ENCODE measurements at places on chromosomes 12 and 14.

GRCh38 chr12:76942267-76942666 is 63.4 kb upstream of the CSRP2 start:
- no peak for DNase-seq

- no peak for DNase-seq
Measured at GRCh38 chr12:107470645-107471044, 215.0 kb upstream of the PWP1 start.

GRCh38 chr12:117388951-117389446 is 27.6 kb upstream of the NOS1 start:
- no peak for DNase-seq

GRCh38 chr14:75875958-75876357 is 105.8 kb downstream of the TGFB3 start:
- DNase-seq, result no peak

DNA sequence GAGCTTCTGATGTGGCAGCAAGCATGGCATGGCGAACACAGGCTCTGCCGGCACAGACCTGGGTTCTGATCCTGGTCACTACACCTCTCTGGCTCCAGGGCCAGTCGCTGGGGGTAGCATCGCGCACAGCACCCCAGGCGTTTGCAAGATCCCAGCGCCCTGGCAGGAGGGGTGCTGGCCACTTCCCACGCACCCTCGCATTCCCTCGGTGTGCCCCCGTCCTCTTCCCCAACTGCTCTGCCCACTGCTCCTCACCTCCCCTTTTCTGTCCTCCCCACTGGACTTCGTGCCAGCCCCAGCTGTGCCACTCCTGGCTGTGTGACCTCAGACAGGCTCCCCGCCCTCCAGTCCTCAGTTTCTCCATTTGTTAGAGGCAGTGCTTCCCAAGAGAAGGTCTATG is 2.8 kb downstream of the CDK2AP1 start:
- no peak for DNase-seq

DNA sequence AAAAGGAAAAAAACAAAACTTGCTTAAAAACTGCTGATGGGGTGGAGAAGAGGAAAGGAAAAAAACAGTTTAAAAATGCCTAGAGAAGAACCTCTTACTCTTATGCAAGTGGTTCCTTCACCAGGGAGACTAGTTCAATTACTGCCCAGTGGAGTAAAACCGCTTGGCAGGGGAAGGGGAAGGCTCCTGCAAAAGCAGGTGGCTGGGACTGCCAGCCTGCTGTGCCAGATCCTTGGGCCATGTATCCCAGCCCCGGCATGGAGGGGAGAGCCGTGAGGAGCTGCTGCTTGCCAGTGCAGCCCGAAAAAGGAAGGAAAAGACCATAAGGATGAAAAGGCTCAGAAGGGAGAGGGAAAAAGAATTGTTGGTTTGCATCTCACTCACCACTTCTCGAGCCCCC is 123.0 kb downstream of the FSCB start:
- DNase-seq, result no peak

DNA sequence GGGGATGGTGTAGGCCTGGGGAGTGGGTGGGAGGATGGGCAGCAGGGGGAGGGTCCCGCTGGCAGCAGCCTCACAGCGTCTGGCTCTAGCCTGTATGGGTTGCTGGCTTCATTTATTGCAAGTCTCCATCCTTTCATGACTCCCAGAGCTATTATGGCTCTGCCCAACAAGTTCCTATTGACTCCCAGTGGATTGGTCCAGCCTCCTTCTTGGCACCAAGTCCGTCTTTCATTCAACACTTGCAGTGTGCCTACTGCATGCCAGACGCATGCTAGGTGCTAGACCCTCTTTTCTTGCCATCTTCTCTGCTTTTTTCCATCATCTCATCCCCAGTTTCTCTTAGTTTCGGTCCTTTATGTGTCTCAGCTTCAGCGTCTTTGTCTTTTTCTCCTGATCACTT is 1.1 kb downstream of the PSMB11 start:
- no peak for DNase-seq

- DNase-seq, result no peak
Measured at GRCh38 chr14:85702997-85703396, 173.1 kb downstream of the FLRT2 start.

DNA sequence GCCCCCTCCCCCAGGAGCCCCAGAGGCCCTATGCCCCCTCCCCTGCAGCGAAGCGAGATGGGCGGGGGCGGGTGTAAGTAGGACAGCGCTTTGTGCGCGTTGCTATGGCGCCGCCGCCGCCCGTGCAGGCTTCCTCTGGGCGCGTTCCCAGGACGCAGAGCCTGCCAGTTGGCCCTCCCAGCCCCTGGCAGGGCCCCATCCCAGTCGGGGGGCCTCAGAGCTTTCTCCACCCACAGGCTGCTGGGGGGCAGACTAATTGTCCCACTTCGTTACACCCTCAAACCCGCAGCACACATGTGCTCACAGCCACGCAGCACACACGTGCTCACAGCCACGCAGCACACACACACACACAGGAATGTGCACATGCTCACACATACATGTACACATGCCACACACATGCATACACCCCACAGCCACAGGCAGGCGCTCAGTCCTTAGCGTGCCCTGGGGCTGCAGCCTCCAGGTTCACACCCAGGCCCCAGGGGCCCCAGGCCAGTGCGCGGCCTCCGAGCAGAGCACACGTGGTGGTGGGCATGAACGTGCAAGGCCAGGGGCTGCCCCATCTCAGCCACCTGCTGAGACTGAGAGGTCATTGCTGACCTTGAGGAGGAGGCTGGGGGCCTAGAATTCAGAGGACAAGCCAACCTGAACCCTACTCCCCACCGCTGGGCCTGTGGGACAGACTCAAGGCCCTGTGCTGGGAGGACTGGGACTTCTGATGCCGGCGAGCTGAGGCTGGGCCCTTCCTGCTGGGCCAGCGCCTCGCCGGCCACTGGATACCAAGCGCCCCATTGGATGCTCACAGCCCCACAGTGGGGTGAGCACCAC is 15.6 kb downstream of the TRMT61A start:
- DNase-seq, result no peak

- no peak for DNase-seq
Measured at GRCh38 chr12:131142891-131143657, 189.4 kb downstream of the ADGRD1 start.

- no peak for DNase-seq
Measured at GRCh38 chr12:94170690-94171594, 22.6 kb downstream of the PLXNC1 start.

DNA sequence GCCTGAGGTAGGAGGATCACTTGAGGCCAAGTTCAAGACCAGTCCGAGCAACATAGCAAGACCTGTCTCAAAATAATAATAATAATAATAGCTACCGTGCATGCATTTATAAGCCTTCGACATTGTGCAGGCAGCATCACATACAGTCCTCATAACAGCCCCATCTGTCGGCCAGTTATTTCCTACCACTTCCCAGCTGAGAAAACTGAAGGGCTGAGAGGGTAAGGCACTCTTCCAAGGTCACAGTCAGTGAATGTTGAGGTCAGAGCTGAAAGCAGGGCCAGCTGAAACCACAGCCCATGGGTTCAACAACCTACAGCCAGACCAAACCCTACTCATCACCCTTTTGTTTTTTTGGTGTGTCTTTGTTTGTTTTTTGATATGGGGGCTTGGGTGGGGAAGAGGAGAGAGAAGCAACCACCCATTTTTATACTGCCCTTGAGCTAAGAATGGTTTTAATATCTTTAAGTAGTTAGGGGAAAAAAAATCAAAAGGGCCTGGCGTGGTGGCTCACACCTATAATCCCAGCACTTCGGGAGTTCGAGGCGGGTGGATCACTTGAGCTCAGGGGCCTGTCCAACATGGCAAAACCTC is 16.8 kb upstream of the ITPK1 start:
- peak; percentile 17 for DNase-seq

DNA sequence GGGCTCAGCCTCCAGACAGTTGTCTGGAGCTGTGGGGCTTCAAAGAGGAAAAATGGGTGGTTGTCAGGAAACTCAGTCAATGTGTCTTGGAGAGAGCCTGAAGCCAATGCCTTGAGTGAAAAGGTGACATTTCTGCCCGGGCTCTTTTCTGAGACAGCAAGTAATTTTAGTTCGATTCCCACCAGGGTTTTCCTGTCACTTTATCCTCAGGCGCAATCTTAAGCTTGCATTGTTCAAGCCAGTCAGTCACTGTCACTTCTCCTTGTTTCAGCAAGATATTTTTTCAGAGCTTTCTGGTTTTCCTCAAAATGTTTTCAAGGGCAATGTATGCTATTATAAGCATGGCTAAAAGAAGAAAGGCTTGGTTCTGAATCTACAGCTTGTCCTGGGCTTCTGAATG is 404.7 kb upstream of the SEL1L start:
- no peak for DNase-seq

- no peak for DNase-seq
Measured at GRCh38 chr12:71763677-71764379, 9.2 kb downstream of the RAB21 start.

GRCh38 chr12:53603196-53603595 is 23.0 kb downstream of the ATF7 start:
- DNase-seq, result no peak

GRCh38 chr12:118398524-118398923 is 22.2 kb downstream of the SUDS3 start:
- DNase-seq, result no peak

- DNase-seq, result no peak
Measured at GRCh38 chr14:20177433-20177974, 13.2 kb upstream of the OR11G2 start.

DNA sequence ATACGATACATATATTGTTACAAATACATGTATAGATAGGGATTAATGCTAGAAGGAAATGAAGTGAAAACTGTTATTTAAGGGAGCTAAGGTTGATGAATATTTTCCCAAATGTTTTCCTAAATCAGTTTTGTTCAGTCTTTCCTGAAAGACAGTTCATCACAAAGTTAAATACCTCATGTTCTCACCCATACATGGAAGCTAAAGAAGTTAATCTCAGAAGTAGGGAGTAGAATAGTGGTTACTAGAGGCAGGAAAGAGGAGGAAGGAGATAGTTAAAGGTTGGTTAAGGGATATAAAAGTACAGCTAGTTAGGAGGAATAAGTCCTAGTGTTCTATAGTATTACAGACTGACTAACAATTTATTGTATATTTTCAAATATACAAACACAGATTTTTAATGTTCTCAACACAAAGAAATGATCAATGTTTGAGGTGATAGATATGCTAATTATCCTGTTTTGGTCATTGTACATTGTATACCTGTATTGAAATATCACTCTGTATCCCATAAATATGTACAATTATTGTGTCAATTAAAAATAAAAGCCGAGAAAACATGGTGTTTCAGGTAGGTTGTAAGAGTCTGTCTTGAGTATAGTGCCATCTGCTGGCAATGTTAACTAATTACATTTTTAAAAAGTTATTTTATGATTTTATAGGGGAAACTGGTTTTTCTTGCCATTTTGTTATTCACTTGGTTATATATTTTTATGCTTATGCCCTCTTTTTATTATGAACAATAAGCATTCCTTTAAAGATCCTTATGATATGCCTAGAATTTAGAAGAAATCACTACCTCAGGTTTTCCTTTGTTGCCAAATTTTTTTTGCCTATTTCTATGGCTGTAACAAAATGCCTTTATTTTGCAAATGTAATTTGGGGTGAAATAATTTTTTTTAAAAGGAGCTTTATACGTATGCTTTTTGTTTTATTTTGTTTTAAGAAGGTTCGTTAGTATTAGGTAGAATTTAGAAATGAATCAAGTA is 26.9 kb downstream of the ZDHHC17 start:
- DNase-seq, result no peak

DNA sequence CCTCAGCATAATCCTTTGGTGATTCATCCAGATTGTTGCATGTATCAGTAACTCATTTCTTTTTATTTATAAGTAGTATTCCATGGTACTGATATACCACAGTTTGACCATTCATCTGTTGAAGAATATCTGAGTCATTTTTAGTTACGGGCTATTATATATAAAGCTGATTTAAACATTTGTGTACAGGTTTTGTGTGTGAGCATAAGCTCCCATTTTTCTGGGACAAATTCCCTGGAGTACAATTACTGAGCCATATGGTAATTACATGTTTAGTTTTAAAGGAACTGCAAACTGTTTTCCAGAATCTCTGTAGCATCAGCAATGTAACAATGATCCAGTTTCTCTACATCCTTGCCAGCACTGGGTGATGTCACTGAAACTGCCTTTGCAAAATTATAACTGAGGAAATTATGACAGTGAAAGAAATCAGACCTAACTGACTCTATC is 236.2 kb upstream of the KRR1 start:
- no peak for DNase-seq

- no peak for DNase-seq
Measured at GRCh38 chr12:22018860-22019259, 27.2 kb upstream of the CMAS start.

All from activated naive CD8-positive, alpha-beta T cell treated with anti-CD3 and anti-CD28 coated beads for 36 hours (primary cell).